ENCODE measurements at places on chromosomes 2 and 18. TPM values are rescaled to one million over a fixed set of nuclear protein-coding genes. Genes with fewer than 3 reads are reported as not detected.

HOXD9 gene
- not detected for polyA plus RNA-seq

NT5DC4 gene
- not detected for polyA plus RNA-seq

MBOAT2 gene
- polyA plus RNA-seq = 178 TPM

GCKR gene
- 2.5 TPM for polyA plus RNA-seq

CD8A gene
- polyA plus RNA-seq = 1.5 TPM

MEP1B gene
- not detected for polyA plus RNA-seq

GNLY gene
- not detected for polyA plus RNA-seq

NRP2 gene
- polyA plus RNA-seq = 28.2 TPM

FASTKD2 gene
- 56.1 TPM for polyA plus RNA-seq

XDH gene
- polyA plus RNA-seq = 0.36 TPM

D2HGDH gene
- 16.0 TPM for polyA plus RNA-seq

ATP6V1C2 gene
- polyA plus RNA-seq = 0.64 TPM
